ENCODE measurements at places on chromosomes 2 and 18.
A peak's percentile ranks its signal among the peaks of the same experiment; 100 is the strongest.

- no peak for DNase-seq
Measured at GRCh38 chr2:45882707-45883602, 231.5 kb downstream of the PRKCE start.

DNA sequence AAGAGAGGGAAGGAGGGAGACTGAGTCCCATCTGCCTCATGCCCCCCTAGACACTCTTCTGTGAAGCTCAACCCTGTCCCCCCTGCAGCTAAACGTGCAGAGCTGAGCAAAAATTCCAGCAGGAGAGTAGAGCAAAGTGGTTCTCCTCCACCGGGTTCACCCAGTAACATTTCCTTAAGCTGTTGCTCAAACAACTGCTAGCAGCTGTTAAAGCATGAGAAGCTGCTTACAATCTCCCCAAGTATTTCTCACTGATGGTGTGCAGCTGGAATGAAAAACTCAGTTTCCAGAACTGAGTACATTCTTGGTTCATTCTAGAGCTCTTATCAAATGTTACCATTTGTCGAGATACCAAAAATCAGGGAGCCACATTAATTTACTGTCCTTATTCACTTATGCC lies 92.3 kb downstream of the STK39 start:
- no peak for DNase-seq

DNA sequence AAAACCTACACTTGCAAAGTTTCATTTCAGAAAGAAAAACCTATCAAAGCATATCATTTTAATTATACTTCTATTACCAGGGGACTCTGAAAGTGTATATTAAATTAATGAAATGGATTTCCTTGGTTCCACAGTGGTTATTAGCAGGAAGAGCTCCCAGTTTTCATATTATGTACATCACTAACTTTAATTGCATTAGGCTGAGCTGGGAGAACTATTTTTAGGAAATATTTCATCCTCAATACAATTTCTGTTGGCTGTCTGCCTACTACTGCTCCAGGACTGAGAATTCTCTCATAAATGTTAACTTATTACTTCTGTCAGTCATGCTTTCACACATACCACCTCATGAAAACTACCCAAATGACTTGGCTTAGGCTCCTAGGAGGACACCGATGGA lies 301.4 kb downstream of the CMPK2 start:
- no peak for DNase-seq

DNA sequence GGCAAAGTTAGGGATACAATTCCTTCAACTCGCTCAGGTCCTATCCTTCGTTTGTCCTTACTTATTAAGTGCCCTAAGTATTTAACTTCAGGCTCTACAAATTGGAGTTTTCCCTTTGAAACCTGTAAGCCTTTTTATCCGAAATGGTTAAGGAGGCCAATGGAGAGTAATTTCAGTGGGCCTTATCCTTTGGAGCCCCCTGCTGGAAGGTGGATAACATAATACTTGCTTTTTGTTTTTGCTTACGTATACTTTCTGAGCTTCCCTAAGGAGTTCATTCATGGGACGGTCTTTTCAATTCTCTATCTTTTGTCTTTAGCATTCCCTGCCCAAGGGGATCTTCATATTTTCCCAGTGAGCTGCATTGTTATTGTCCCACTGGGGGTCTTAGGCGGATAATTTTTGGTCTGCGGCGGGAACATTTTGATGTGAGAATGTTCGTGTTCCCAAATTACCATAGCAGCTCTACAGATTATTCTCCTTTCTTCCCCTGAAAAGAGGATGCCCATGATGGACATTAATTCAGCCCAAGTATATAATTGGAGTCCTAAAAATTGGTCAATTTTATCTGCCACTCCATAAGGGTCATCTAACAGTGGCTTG lies 34.4 kb upstream of the TRAPPC8 start:
- no peak for DNase-seq

GRCh38 chr2:29990129-29990528 lies 68.7 kb upstream of the ALK start:
- DNase-seq, result no peak

DNA sequence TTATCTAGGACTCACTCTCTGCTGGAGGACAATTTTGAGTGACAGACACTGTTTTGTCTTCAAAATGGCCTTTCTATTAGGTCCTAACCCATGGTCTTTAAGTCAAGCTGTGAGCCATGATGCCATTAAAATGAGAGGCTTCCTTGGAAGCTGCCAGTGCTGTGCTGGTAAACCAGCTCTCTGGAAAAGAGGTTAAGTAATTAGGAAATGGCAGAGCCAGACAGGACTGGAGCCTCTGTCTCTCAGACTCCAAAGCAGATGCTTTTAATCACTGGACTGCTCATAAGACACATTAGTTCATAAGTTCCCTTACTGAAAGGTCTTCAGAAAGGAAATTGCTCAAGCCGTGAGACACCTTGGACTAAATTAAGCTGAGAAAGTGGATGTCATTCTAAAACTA lies 25.8 kb upstream of the LHCGR start:
- DNase-seq, result no peak

- DNase-seq, result peak; percentile 2
Measured at GRCh38 chr2:20745924-20746555, 76.9 kb downstream of the LDAH start.

DNA sequence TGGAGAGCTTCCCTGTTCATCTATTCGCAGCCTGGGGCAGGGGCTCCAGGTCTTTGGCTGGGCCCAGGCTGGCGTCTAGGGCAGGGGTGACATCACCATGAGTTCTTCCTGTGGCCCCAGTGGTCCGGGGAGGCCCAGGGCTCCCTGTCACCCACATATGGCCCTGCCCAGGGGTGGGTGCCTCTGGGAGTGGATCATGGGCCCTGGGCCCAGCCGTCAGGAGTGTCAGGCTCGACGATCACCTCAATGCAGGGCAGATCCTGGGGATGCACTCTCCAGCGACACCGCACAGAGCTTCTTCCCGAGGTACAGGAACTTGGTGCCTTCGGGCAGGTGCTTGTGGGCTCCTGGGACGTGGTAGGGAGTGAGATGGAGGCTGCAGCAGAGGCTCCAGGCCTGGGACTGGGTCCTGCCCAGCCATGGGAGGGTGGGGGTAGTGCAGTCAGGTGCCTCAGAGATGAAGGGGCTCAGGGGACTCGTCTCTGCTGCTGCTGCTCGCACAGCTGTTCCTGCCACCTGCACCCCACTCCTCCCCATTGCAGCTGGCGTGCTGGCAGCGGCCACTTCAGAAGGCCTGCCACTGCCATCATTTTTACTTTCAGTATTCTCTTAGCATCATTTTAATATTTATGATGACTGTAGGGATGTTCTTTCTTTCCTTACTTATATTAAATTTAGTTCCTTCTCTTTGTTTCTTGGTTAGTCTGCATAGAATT lies 196.0 kb upstream of the VRK2 start:
- DNase-seq, result no peak

DNA sequence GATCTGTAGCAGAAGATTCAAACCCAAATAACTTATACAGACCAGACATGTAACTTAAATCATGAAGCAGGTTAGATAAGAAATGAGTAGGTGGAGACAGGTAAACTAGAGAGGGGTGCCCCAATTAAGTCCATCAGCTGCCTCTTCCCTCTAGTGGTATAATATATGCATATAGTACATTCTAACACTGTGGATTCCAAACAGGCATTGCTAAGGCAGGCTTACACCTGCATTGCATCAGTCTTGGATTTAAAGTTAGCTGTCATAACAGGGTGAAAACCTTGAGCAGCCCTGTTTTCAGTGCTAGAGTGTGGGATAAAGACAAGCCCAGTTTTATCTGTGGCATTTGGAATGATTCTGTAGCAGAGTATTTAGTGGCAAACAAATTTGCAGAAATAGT lies 63.4 kb downstream of the NYAP2 start:
- no peak for DNase-seq
